ENCODE measurements at places on chromosomes 4 and X. TPM values are rescaled to one million over a fixed set of nuclear protein-coding genes. Genes with fewer than 3 reads are reported as not detected.

The CABS1 gene
- not detected for total RNA-seq

The UGT2B15 gene
- not detected for total RNA-seq

The HTR2C gene
- not detected for total RNA-seq

The MAGEA11 gene
- not detected for total RNA-seq

The CLDN2 gene
- not detected for total RNA-seq

The RHOXF1 gene
- not detected for total RNA-seq

The MECP2 gene
- total RNA-seq = 34.7 TPM

The CDKL5 gene
- 3.7 TPM for total RNA-seq

The TMEM156 gene
- total RNA-seq = 1.0 TPM

The RBM3 gene
- 339 TPM for total RNA-seq

The NDUFB11 gene
- 49.5 TPM for total RNA-seq

The GC gene
- total RNA-seq = not detected

The DCHS2 gene
- total RNA-seq = under 0.01 TPM

The NSUN7 gene
- under 0.01 TPM for total RNA-seq

The TLR2 gene
- under 0.01 TPM for total RNA-seq

The ATP6AP2 gene
- total RNA-seq = 95.2 TPM

The TMEM35A gene
- total RNA-seq = 5.3 TPM

The C4orf51 gene
- total RNA-seq = not detected

The OPRPN gene
- total RNA-seq = not detected

The GAGE12H gene
- not detected for total RNA-seq

The STATH gene
- not detected for total RNA-seq

The HS6ST2 gene
- total RNA-seq = not detected

The FRMD7 gene
- not detected for total RNA-seq

The EVC gene
- 25.8 TPM for total RNA-seq

The LRP2BP gene
- total RNA-seq = 0.53 TPM

The PACRGL gene
- total RNA-seq = 27.0 TPM

The RAB41 gene
- not detected for total RNA-seq

The TMEM255A gene
- not detected for total RNA-seq

The CXCL6 gene
- 2.9 TPM for total RNA-seq

The FAM9B gene
- not detected for total RNA-seq

The DCLK2 gene
- 3.9 TPM for total RNA-seq

The GRPEL1 gene
- 50.3 TPM for total RNA-seq

The SCD5 gene
- total RNA-seq = 55.7 TPM

The TRPC3 gene
- total RNA-seq = not detected

The ARHGAP36 gene
- total RNA-seq = under 0.01 TPM

The MAP3K15 gene
- 0.13 TPM for total RNA-seq

The ZNF157 gene
- under 0.01 TPM for total RNA-seq
